Esophagus muscularis mucosa (tissue), 4 donors: ENCODE measurements at places on chromosomes 1 and 21. TPM values are rescaled to one million over a fixed set of nuclear protein-coding genes. Genes with fewer than 3 reads are reported as not detected.

The SNAP47 gene
- total RNA-seq, result 40.8 TPM

DNA sequence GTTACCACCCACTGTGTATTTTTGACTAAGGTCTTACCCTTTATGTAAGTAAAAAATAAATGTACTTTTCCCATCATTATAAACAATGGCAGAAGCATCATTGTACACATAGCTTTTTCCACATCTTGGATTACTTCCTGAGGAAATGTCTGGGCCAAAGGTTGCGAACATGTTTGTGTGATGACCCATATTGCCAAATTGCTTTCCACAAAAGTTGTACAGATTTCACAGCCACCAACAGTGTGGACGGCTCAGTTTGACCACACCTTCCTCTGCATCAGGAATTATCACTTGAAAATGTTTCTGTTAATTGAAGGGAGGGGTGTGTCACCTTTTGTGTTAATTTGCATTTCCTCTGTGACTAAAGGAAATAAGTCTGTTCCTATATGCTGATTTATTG is 25.7 kb downstream of the AKNAD1 start:
- DNase-seq, result peak; percentile 57

DNA sequence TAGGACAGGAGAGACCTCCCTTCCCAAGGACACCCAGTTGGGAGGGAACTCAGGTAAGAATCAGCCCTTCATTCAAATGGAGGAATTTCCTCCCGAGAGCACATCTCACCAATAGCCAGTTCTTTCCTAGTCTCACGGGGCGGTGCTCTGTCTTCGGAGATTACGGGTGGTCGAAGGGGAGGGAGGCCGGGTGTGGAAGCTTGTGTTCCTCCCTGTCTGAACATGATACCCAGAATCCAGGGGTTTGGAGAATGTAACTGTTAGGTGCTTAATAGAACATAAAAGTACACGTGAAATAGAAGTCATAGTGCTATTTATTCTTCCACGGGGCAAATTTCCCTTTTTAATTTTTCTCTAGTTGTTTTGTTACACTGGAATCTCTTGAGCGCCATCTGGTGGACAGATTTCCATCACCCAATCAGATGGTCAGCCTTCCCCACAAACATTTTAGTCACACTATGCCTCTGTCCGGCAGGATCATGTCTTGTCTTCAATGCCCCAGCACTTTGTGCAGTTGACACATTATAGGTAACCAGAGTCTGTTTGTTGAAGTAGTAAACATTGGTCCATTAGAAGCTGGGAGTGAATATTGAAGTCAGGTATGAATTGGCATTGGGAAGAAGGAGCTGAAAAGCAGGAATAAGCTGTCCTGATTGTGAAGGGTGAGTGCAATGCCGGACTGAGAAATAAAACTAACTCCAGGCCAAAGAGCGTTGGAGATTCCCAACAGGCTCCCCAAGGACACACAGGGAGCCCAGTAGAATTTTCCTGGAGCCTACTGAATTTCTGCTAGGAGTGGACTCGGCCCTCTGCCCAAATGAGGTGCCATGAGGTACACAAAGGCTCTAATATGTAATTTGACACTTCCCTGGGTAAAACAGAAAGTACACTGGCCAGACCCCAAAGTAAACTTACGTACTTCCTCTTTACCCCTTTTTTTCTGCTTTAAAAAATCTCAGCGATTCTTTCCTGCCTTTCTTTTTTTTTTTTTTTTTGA is 27.6 kb upstream of the ZNF697 start:
- DNase-seq, result peak; percentile 97

GRCh38 chr1:23916209-23917131 is 3.3 kb upstream of the CNR2 start:
- no peak for DNase-seq

DNA sequence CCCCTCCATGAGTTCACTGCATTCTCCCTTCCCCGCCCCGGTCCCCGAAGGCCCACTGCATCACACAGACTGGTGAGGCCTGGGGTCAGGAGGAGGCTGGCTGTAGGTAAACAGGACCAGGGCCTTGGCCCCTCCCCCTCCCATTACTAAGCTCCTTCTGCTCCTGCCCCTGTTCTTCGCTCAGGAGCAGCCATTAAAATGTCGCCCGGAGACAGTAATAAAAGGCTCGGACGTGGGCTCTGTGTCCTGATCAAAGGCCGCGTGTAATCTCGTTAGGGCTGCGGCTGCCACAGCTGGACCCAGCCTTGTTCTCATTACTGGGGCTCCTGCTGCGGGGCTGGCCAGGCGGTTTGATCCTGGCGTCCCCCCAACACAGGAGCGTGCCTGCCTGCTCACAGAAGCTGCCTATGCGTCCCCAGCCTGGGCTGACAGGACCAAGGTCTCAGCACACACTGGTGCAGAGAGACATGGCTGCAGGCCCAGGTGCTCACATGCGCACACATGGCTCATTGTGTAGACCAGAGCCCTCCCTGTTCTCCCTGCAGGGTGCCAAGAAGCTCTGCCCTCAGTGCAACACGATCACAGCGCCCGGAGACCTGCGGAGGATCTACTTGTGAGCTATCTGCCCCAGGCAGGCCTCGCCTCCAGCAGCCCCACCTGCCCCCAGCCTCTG is 24.0 kb downstream of the TMEM53 start:
- DNase-seq, result no peak

The IPP gene
- 6.0 TPM for total RNA-seq

The GAS5 gene
- 138 TPM for total RNA-seq

The PYHIN1 gene
- total RNA-seq, result 1.3 TPM

DNA sequence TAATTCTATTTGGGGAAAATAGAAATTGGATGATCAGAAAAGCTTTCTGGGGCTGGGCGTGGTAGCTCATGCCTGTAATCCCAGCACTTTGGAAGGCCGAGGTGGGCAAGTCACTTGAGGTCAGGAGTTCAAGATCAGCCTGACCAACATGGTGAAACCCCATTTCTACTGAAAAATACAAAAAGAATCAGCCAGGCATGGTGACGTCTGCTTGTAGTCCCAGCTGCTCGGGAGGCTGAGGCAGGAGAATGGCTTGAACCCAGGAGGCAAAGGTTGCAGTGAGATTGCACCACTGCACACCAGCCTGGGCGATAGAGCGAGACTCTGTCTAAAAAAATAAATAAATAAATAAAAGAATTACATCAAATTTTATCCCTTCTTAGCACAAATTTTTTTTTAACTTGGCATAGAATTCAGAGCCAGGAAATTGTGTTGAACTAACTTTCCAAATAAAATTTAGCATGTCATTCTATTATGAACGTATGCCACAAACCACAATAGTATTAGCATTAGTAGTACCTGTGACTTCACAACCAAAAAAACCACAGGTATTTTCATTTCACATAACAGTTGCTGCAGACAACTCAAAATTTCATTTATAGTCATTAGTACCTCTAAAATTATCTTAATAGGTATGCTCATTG is 4.5 kb upstream of the ANKRD13C start:
- DNase-seq, result peak; percentile 10

- no peak for DNase-seq
Observed at GRCh38 chr1:13587256-13588030, 3.8 kb downstream of the PDPN start.

GRCh38 chr1:230833511-230833910 is 34.8 kb downstream of the C1orf198 start:
- DNase-seq, result peak; percentile 7

GRCh38 chr1:6180268-6180706 is at the start of gene CHD5:
Gene CHD5, minus strand, starts transcription at chr1:6180321. Its CDS starts 298 bp downstream, at chr1:6180023.
- DNase-seq, result no peak
